ENCODE measurements at places on chromosomes 7 and 10. TPM values are rescaled to one million over a fixed set of nuclear protein-coding genes. Genes with fewer than 3 reads are reported as not detected.

- no peak for DNase-seq
Measured at GRCh38 chr7:36625247-36625646, 99.0 kb downstream of the AOAH start.

- DNase-seq, result no peak
Measured at GRCh38 chr7:44740055-44740454, 8.6 kb upstream of the ZMIZ2 start.

DNA sequence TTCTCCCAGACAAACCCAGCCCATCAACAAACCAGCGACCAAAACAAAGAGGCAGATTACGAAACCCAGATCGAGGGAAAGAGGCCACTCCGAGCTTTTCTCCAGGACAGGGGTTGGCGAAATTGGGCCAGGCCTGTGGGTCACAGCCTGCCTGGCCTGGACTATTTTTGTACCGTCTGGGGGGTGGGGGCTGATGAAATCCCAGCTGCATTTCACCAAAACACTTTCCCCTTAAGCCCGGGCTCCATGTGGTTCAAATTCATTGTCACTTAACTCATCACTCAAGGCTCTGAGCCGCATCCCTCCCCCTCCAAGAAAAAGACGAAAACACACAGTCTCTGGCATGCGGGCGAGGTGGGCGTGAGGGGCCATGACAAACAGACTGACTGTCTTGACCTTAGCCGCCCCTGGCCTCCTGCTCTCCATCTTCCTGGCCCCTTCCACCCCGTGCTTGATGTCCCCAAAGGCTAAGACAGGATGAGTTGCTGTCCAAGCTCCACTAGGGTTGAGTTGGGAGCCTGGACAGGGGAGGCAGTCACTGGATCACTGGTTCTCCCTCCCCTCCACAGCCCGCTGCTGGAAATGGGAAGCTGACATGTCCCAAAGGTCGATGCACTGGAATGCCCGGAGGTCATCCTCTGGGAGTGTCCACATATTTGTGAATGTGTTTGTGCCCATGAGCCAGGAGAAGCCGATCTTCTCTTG lies 19.2 kb downstream of the TMEM270 start:
- DNase-seq, result peak; percentile 43

DNA sequence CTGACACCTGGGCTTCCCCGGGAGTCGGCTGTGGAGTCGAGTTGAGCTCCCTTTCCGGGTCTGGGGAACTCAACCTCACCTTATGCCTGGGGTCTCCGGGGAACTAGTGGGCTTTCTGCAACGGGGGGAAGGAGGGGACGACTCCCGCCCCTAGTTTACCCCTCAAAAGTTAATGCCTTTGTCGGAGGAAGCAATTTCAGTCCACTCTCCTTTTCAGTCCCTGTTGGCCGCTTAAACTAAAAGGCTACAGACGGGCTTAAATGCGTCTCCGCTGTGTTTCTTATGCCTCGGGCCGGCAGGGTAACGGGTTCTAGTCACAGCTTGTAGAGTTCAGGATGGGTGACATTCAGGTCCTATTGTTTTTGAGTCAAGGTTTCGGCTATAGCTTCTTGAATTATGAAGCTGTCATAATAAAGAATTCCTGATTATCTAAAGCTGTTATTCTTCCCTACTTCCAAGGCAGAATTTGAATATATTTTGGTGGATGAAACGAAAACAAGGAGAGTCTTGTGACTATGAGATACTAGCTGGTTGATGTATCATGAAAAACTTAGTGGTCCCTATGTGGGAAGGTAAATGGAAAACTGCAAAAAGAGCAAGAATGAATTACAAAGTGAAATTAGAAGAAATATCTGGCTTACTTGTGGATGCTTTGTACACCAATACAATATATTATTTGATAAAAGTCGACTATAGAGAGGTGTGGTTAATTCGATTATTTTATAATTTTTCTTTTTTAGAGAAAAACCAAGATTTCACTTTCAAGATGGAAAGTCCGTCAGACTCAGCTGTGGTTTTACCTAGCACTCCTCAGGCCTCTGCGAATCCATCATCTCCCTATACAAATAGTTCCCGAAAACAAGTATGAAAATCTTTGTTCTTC lies 495 bp downstream of the SFR1 start:
- DNase-seq, result no peak

- no peak for DNase-seq
Measured at GRCh38 chr7:67842571-67842970, 845.9 kb downstream of the TYW1 start.

DNA sequence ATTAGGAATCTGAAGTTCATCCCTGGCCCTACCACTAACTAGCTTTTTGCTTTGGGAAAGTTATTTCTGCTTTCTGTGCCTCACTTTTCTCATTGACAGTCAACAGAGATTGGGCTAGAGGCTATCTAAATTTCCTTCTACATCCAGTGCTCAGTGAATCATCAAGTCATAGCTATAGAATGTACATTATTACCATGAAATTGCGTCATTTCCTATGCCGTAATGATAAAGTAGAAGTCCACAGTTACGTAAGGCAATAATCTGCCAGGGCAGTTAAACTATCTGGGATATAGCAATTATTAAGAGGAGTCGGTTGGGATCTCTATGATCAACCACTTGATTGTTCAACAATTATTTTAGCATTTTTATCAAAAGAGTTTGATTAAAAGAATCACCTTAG lies 64.4 kb downstream of the ITGB8 start:
- no peak for DNase-seq

DNA sequence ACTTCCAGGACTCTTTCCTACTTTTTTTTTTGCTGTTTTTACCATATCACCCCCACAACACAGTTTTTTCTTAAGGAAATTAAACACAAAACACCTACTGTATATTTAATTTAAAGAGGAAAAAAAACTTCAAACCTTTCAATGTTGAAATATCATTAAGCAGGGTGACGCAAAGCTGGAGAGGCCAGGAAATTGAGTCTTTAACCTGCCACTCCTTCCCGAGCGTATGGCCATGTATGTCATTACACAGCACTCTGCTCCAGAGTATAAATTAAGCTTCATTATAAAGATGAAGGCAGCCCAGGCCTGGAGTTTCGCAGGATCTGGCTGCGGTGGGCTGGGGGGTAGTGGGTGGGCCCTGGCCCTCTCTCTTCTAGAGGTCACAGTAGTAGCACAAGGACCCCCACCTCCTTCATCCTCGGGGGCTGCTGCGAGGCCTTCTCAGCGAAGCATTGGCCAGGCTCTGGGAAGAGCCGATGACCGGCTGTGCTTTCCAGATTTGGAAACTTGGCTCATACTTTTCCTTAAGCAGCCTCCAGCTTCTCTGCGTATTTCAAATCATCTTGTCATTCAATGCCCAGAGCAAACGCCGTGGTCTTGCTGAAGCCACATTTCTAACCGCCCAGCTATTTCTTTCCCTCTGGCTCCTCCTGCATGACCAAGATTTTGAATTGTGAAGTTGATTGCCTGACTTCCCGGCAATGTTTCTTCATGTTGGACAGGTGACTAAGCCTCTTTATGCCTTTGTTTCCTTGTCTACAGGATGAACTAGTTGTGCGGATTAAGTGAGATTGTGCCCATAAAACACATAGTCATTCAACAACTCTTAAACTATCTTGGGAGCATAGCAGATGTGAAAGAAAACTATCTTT lies 765.1 kb downstream of the SUGCT start:
- DNase-seq, result no peak

DNA sequence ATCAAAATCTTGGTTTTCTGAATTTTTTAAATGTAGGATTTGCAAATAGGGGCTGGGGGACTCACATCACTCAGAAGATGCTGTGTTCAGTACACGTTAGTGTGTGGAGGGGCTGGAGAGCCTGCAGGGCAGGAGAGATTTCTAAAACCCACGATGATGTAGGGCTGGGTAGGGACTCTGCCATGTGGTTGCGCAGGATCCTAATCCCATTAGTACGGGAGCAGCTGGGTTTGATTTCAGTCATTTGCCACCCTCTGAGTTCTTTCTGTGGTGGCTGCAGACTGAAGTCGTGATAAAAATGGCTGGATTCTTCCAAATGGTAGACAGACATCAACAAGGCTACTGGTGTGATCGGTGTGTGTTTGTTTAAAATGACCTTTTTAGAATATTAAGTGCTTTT lies 14.2 kb upstream of the GET4 start:
- DNase-seq, result no peak

DNA sequence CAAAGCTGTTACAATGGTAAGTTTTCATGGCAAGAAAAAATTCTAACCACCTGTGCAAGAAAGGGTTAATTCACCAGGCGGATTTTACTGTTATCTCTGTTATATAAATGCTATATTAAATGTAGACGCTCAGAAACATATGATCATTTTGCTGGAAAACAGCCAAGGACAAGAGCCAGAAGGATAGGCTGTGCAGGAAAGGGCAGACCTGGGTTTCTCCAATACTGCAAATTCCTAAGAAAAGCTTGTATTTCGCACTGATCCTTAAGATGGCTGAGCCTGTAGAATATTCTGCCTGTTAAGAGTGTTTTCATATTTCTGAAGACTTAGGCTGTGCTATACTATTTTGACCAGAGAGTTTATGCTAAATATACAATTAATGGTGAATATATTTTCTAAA lies 564.1 kb upstream of the KCND2 start:
- no peak for DNase-seq

- peak; percentile 69 for DNase-seq
Measured at GRCh38 chr7:82204694-82205093, 238.9 kb downstream of the CACNA2D1 start.

- no peak for DNase-seq
Measured at GRCh38 chr7:114021135-114021534, 102.3 kb upstream of the PPP1R3A start.

DNA sequence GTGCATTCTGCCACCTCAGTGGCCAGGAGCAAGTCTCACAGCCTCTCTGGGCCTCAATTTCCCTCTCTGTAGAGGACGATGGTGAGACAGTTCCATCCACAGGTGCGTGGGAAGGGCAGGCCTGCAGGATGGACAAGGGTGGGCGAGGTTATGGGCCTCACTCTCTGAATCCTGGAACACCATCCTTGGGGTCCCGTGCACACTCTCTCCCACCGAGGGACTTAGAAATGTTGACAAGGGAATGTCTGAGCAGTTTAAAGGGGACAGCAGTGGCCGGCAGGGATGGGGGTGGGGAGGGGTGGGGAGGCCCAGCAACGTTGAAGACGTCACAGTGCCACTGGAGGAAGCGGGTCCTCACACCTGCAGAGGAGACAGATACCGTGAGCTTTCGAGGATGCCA lies 111.5 kb downstream of the FOXL3 start:
- DNase-seq, result no peak

GRCh38 chr10:113047605-113047962 lies 97.5 kb downstream of the TCF7L2 start:
- no peak for DNase-seq

- no peak for DNase-seq
Measured at GRCh38 chr7:96388620-96389383, 66.9 kb upstream of the SLC25A13 start.

DNA sequence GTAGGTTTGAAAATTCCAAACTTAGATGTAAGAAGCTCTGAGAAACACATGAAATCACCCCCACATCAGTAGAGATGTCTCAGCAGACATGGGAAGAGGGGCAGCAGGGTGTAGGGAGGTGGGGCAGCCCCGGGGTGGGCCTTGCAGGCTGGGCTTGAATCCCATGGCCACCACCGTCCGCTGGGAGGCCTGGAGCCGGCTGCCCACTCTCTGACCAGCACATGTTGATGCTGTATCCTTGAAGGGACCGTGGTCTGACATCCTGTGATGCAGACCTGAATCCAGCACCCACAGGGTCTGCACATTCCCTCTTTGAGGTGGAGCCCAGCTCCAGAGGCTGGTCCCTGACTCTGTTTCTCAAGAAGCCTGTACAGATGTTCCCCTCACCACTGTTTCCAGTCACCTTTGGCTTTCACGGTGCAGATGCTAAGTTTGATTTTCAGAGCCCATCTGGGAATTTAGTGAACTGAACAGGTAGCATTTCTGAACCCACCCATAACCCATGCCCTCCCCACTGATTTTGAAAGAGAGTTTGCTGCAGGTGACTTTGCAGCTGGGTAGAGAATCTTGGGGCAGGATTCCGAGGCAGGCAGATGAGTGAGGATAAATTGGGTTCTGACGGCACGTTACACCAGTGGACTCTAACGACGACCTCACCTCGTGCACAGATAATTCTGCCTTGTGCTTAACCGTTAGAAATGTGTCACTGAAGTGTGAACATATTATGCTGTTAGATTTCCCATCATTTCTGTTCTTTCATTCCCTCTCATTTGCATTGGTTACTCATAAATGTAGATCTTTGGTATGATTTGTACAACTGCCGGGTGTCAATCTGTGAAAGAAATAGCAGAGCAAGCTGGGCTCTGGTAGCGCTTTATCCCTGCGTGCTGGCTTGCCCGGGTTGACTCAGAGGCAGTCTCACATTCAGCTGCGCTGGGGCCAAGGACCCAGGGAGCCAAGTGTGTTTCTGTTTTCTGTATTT lies 45.7 kb downstream of the IKZF1 start:
- no peak for DNase-seq

- no peak for DNase-seq
Measured at GRCh38 chr7:149608168-149608567, 110.6 kb upstream of the ZNF746 start.

DNA sequence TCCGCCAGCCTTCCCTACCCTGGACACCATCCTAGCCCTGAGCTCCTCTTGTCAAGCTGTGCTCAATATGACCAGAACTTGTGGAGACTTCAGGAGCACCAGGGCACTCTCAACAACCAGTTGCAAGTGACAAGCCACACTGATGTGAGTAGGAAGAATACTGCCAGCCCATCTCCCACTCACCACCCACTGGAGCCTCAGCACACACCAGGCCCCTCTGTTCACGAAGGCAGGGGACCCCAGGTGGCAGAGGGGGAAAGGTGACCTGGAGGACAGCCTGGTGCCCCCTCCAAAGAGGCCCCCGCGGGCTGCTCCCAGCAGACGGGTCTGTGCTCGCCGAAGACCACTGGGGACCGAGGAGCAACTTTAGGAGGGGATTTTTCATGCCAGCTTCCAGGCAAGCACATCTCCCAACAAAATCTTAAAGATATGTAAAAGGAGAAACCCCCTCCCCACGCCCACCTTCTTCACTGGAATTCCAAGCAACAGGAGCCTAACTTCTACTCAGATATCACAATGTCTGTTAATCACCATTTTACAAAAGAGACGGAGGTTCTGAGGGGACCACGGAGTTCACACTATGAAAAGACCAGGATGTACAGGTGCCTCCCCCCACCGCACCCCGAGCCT lies 1.0 kb downstream of the MMD2 start:
- DNase-seq, result no peak

GRCh38 chr7:132980402-132980801 lies 101.5 kb downstream of the CHCHD3 start:
- DNase-seq, result no peak

DNA sequence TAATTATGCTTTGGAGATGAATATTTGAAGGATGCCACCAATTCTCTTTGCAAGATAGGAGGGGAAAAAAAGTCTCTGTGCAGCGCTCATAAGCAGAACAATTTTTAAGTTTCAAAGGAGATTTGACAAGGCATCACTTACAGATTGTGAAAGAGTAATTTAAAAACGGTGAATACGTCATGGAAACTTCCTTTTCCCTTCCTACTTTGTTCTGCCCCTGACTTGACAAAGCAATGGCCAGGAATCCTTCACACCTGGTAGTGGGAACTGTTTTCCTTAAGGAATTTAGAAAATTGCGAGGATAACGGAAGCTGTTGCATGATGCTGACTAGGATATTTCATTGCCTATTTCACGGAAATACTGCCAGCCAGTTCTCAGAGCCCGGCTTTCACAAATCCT lies 16.7 kb downstream of the FAM107B start:
- no peak for DNase-seq

The TMEM139 gene
- 79.0 TPM for total RNA-seq

The SEMA3E gene
- 0.34 TPM for total RNA-seq

The NUTM2E gene
- total RNA-seq, result not detected

The FAM20C gene
- 28.8 TPM for total RNA-seq

The ATP5F1C gene
- 677 TPM for total RNA-seq

The CDK1 gene
- 148 TPM for total RNA-seq

The NRF1 gene
- total RNA-seq, result 10.1 TPM

The HECTD2 gene
- total RNA-seq, result 0.71 TPM

The NME8 gene
- total RNA-seq, result not detected

The FAM237B gene
- not detected for total RNA-seq

The CRTAC1 gene
- not detected for total RNA-seq
